ENCODE measurements at places on chromosomes 16 and 17.

DNA sequence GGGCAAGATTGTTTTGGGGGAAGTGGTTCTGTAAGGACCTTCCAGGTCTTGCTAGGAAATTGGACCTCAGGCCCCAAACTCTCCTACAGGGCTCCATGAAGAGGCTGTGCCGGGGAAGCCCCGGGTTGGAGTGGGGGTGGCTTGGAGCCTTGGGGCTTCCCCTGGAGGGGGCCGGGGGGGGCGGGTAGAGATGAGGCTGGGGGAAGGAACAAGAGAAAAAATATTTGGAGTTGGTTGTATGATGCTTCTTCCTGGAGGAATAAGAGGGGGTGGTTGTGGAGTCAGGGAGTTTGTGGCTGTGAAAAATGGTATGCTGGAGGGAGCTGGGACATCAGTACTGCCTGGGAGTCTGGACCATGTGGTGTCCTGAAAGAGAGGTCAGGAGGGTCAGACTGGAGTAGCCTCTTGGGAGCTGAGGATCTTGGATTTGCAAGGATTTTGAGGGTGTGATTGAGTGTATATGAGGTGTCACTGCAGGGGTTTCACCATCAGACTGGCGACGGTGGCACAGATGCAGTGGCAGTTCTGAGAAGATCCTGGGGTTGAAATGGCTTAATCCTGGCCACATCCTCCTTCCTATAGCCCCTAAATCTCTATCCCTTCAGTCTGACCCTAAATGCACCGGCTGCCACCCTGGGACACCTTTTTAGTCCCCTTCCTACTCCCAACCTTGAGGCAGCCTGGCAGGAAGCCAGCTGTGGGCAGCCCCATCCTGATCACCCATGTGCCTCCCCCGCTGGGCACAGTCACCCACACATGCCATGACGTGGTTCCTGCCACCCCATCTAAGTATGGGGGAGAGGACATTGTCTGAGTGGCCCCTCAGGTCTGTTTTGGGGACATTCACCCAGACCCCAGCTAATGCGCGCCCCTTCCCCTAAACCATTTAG lies 10.9 kb downstream of the RARA start:
- DNase-seq, result no peak

GRCh38 chr17:45749831-45750335 lies 34.2 kb upstream of the CRHR1 start:
- DNase-seq, result no peak

- DNase-seq, result no peak
Observed at GRCh38 chr16:85752511-85753420, 1.9 kb upstream of the C16orf74 start.

DNA sequence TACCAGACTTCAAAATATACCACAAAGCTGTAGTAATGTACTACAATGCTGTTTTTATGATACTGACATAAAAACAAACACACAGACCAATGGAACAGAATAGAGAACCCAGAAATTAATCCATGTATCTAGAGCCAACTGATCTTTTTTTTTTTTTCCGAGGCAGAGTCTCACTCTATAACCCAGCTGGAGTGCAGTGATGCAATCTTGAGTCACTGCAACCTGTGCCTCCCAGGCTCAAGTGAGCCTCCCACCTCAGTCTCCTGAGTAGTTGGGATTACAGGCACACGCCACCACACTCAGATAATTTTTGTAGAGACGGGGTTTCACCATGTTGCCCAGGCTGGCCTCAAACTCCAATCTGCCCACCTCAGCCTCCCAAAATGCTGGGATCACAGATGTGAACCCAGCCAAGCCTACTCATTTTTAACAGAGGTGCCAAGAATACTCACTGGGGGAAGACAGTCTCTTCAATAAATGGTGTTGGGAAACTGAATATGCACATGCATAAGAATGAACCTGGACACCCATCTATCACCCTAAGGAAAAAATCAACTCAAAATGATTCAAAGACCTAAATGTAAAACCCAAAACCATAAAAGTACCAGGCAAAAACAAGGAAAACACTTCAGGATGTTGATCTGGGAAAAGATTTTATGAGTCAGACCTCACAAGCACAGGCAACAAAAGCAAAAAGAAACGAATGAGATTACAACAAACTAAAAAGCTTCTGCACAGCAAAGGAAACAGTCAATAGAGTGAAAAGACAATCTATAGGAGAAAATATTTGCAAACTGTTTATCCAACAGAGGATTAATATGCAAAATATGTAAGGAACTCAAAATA lies 63.1 kb downstream of the STX8 start:
- no peak for DNase-seq

Measured in HT-29 (cell line).